ENCODE measurements at places on chromosomes 2 and 18. TPM values are rescaled to one million over a fixed set of nuclear protein-coding genes. Genes with fewer than 3 reads are reported as not detected.
A peak's percentile ranks its signal among the peaks of the same experiment; 100 is the strongest.

GRCh38 chr18:50439460-50440015 lies 64.7 kb downstream of the SKA1 start:
- DNase-seq = no peak

DNA sequence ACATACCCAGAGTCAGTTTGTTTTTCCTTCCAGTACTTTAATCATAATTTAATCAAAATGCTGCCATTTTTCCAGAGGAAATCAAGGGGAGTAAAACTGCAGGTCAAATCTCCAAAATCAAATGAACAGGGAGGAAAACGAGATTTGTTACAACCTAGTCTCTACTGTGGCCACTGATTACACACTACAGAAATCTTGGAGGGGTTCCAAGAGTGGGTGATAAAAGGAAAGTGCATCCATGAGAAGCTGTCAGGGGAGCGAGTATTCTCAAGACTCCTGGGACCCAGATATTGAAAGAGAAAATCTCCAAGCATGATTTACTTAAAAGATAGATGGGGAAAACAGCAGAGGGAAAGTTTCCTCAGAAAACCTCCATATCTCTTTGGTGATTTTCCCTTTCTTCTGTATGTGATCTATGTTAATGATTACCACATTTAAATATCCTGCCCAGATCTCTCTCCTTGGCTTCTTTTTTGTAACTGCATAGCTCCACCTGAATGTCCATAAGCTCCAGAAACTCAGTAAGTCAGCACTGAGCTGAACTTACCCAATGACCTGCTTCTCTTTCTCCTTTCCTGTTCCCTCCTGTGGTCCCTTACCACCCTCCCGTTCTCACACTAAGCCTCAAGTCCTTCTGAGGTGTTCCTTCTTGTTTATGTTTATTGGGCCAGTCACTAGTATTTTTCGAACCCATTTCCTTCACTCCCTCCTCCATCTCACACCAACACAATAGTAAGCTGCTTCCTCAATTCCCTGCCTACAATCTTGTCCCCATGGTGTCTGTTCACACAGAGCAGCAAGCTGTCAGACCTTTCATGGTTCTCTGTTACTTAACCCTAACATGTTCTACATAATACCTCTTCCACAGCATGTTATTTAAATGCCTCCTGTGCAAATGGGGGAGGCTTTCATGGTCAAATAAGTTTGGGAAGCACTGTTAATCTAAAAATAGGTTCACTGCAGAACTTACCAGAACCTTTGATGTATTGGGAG lies 73.9 kb upstream of the TWSG1 start:
- DNase-seq = no peak

Gene MARCO
- polyA plus RNA-seq = not detected

DNA sequence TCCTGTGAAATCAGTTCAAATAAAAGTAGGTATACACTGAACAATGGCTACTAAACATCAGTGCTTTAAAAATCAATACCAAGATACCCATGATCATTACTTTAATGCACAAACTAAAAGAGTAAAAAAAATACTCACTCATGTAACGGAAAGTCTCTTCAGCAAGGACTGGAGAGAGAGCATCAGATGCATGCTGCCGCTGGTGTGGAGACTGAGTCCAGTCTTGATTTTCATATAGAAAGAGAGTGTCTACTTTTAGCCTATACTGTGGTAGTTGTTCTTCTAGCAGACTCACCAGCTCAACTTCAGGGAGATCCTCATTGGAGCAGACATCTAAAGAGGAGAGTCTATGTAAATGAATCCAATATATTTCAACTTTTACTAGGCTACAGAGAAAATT lies 44.0 kb downstream of the TRAK2 start:
- no peak for DNase-seq

DNA sequence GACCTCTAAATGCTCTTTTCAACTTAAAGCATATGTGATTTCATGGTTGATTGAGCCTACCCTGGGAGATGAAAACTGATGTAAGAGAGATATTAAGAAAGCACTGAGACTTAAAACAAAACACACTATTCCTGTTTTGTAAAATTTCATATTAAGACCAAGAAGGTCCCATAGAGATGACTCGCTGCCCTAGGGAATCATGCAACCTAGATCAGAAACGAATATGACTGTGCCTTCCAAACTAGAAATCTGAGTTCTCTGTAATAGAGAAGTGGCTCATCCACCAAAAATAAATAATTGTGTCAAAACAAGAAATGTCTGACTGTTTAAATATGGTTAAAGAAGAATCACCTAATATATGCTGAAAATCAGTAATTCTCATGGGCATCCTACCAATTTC lies 776.8 kb upstream of the SOX11 start:
- no peak for DNase-seq

Gene GCG
- not detected for polyA plus RNA-seq

DNA sequence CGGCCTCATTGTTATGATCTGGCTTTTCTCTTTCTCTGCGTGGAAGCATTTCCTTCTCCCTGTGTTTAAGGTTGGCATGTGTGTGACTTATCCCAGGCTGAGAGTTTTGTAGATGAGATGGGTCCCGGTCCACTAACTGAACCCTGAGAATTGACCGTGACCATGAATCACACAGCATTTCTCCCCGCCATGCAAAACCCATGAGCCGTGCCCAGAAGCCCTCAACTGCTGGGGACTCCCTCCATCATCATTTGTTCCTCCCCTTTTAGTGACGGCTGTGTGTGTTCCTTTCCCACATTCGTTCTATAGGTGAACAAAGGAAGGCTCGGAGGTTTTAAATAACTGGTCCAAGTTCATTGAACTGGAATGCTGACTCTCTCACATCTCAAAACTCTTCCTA lies 30.1 kb upstream of the TXNDC2 start:
- peak; percentile 26 for DNase-seq

Gene CHRNA1
- polyA plus RNA-seq = 4.3 TPM

DNA sequence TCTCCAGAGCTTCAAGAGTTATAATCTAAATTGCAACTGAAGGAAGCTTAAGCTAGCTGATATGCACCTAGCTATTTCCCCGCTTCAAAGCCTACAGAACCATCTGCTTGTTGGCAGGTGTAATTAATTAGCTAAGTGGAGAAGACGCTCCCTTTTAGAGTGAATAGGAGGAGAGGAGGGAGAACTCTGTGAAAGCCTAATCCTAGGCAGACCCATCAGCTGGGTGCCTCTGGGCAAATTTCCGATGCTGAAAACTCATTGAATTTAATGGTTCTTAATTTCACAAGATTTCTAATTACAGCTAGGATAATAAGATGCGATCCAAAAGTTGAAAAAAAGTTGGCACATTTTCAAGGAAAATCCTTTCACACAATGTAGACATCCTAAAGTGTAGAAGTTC lies 735.9 kb downstream of the ERBB4 start:
- no peak for DNase-seq

GRCh38 chr2:43305517-43305916 lies 79.1 kb upstream of the ZFP36L2 start:
- DNase-seq = no peak

DNA sequence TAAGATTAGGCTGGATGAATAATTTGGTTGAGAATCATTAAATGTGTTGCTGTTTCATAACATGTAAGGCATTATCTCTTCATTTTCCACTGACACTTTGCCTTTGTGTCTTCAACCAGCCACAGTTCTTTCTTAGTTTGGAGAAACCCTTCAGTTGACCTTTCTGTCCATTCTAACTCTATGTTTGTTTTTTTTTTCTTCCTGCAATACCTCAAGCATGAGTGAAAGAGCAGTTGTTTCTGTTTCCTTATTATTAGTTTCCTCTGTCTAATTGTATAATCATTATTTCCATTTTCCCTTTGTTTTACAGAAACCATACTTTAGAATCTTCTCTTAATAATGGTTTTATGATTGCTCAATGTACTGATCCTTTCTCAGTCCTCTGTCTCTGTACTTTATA lies 25.6 kb downstream of the HADHB start:
- no peak for DNase-seq

GRCh38 chr2:2298081-2298480 lies 33.0 kb downstream of the MYT1L start:
- no peak for DNase-seq

DNA sequence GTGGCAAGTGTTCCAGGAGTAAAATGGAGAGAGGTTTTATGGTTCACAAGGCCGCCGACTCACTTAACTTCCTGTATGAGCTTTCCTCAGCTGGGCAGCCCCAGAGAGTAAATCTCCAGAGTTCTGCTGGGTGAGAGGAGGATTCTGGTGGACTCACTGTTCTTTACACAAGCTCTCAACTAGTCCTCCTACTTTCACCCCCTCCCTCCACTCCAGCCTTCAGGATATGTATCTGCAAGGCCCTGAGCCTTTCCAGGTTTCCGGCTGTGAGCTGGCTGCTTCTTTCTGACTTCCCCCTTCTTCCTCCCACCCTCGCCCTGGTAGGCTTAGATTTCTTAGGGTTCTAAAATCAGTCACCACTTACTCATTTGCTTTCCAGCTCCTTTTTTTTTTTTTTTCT lies 34.0 kb downstream of the EML6 start:
- no peak for DNase-seq

- DNase-seq = no peak
These were observed 86.3 kb upstream of the FAM136A start for GRCh38 chr2:70388128-70388527.

DNA sequence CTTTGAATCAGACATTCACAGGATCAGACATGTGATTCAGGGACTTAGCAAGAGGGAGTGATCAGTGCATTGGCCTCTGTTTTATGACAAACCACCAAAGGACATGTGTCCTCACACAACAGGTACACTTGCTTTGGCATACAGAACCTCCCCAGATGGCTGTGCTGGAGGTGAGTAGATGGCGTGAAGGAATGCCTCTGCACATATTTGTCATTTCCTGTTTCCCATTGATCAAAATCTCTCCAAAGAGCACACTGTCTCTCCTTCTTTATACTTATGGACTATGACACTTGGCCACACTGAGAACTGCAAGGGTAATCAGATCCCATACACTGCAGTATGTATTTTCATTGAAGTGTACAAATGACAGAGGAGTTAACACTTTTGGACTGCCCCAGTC lies 927.6 kb downstream of the TSN start:
- DNase-seq = no peak

- no peak for DNase-seq
These were observed 271.0 kb upstream of the HS6ST1 start for GRCh38 chr2:128589681-128590080.

- peak; percentile 86 for DNase-seq
These were observed 156.1 kb upstream of the ID2 start for GRCh38 chr2:8525582-8526402.

DNA sequence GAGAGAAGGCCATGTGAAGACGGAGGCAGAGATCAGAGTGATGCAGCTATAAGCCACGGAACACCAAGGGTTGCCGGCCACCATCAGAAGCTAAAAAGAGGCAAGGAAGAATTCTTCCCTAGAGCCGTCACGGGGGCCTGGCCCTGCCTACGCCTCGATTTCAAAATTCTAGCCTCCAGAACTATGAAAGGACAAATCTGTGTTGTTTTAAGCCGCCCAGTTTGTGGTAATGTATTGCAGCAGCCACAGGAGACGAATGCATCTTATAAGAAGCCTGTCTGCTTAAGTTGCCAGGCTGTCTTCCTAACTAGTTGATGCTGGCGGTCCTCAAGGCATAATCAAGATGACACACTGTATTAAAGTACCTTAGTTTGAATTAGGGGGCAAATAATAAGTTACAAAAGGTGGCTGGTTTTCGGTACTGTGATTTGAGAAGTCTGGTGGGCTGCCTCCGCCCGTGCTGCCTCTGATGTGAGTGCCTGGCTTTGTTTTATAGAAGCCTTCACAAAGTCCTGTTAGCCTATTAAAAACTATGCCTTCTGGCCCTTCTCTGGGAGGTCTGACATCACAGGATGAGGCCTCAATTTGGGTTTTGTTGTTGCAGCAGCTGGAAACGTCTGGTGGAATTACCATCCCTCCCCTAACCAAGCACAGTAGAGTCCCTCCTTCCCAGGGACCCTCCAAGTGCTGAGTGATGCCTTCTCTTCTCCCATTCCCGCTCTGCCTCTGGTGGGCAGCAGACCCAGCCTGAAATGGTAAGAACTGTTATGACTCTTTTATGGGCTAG lies 53.6 kb downstream of the SRD5A2 start:
- peak; percentile 40 for DNase-seq

DNA sequence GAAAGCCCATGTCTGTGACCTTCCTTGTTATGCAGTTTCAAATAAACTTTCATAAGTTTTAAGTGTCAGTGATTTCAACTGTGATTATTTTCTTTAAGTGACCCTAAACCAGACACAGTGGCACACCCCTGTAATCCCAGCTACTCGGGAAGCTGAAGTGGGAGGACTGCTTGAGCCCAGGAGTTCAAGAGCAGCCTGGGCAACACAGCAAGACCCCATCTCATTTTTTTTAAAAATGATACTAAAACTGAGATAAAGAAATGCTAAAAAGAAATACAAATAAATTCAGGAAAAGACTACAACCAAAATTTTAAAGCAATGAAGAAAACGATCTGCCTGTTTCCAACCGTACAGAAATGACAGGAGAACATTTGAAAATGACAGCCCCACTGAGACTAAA lies 54.2 kb downstream of the ROCK2 start:
- no peak for DNase-seq

DNA sequence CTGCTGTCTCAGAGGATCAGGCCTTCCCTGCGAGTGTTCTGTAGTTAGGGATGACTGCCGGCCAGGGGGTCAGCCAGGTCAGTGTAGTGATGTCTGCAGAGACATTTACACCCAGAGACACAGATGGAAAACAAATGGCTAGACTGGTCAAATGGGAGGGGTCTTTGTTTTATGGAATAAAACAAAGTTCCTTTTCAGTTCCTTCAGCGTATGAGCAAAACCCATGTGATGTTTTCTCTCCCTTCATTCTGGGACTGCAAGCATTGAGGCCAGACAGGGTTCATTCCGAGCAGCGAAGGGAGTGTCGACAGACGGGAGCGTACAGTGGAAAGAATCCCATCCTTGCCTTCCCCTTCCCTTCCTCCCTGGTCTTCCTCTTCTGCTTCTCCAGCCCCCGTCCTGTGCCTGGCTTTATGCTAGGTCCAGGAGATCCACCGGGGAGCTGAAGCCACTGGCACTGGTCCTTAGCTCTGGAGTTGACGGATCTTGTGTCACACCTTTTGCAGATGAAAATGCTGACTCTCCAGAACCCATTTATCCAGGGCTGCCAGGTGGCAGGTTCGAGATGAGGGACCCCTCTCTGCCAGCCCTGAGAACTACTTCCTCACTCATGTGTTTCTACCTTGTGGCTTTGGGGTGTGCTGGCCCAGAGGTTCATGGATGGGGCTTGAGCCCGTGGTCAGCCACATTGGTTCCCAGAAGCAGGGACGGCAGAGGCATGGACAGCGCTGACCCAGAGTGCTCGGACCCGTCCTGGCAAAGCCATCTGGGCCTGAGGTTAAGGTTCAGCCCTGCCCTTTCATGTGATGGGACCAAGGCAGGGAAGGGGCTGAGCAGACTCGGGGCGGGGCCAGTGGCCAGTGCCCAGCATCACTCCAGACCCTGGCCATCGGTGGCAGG lies 24.2 kb downstream of the ITGB1BP1 start:
- no peak for DNase-seq

DNA sequence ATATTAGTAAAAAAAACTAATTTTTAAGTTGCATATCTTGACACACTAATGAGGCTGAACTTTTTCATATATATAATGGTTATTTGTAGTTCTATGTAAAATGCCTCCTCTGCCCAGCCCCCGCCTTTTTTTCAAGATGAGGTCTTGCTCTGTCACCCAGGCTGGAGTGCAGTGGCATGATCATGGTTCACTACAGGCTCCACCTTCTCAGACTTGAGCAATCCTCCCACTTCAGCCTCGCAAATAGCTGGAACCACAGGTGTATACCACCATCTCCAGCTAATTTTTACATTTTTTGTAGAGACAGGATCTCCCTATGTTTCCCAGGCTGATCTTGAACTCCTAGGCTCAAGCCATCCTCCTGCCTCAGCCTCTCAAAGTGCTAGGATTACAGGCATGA lies 24.3 kb downstream of the ATF2 start:
- DNase-seq = no peak

- DNase-seq = no peak
These were observed 206.6 kb downstream of the ACKR3 start for GRCh38 chr2:236776206-236776605.

Data from renal pelvis (tissue), 12 donors.